ENCODE measurements at places on chromosomes 13 and 19. TPM values are rescaled to one million over a fixed set of nuclear protein-coding genes. Genes with fewer than 3 reads are reported as not detected.

Gene SIGLEC10
- total RNA-seq, result 1.1 TPM

Gene ZNF112
- 3.9 TPM for total RNA-seq

Gene ACP7
- total RNA-seq, result not detected

Gene IGFL1
- not detected for total RNA-seq

Gene GNA15
- 2.9 TPM for total RNA-seq

Gene FLT1
- total RNA-seq, result 41.0 TPM

Gene ENOX1
- total RNA-seq, result 6.1 TPM

Gene FCHO1
- total RNA-seq, result 0.24 TPM

Gene USHBP1
- 7.6 TPM for total RNA-seq

Gene LAMP1
- total RNA-seq, result 104 TPM

Gene MYO16
- total RNA-seq, result 1.4 TPM

Gene NR1H2
- total RNA-seq, result 69.5 TPM

Gene CD37
- total RNA-seq, result 9.1 TPM

Gene PPP2R1A
- total RNA-seq, result 338 TPM

Gene CD22
- total RNA-seq, result 0.19 TPM

Gene IGFL3
- total RNA-seq, result not detected

Gene PIAS4
- 16.1 TPM for total RNA-seq

Gene F7
- total RNA-seq, result not detected

Gene METTL21C
- not detected for total RNA-seq

All from Right ventricle myocardium inferior (tissue), 1 donor.